Stimulated activated CD4-positive, alpha-beta T cell treated with anti-CD3 and anti-CD28 coated beads, Interleukin-15, amount 100 ng/mL, for 1 hour (primary cell): ENCODE measurements at places on chromosomes 6 and 20.

DNA sequence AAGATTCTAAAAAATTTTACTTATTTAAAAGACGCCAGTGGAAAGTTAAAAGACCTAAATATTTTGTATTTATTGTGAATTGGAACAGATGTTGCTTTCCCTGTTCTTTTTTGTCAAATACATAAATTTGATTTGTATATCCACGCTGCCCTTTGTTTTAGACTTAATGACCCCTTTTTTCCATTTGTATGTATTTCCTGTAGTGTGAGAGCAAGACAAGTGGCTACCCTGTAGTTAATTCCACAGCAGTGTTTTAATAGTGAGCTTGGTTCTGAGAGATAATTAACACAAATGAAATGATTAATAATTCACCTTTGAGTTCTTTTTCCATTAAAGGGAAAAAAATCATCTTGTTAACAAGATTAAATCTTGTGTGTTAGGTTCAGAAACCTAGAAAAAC lies 16.6 kb downstream of the SH3BGRL2 start:
- no peak for DNase-seq

DNA sequence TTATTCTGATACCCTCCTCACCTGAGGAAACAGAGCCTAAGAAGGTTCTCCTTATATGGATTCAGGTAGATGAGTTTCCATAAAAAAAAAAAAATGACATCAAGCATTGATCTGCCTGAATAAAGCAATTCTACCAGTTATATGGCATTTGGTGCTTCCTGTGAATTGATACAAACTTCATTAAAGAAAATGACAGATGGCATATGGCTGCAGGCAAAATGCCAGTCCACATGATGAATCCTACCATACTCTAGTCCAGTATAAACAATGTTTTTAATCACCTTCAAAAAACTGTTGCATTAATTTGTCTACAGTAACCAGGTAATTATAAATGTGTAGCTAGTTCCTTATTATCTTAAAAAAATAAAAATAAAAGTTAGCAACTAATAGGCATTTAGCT lies 559.2 kb upstream of the FLRT3 start:
- no peak for DNase-seq

- DNase-seq: no peak
Measured at GRCh38 chr20:9035126-9035525, 33.8 kb upstream of the PLCB4 start.

GRCh38 chr20:47753576-47754387 lies 31.5 kb downstream of the SULF2 start:
- no peak for DNase-seq

- DNase-seq: no peak
Measured at GRCh38 chr6:161019324-161019839, 27.8 kb downstream of the MAP3K4 start.

DNA sequence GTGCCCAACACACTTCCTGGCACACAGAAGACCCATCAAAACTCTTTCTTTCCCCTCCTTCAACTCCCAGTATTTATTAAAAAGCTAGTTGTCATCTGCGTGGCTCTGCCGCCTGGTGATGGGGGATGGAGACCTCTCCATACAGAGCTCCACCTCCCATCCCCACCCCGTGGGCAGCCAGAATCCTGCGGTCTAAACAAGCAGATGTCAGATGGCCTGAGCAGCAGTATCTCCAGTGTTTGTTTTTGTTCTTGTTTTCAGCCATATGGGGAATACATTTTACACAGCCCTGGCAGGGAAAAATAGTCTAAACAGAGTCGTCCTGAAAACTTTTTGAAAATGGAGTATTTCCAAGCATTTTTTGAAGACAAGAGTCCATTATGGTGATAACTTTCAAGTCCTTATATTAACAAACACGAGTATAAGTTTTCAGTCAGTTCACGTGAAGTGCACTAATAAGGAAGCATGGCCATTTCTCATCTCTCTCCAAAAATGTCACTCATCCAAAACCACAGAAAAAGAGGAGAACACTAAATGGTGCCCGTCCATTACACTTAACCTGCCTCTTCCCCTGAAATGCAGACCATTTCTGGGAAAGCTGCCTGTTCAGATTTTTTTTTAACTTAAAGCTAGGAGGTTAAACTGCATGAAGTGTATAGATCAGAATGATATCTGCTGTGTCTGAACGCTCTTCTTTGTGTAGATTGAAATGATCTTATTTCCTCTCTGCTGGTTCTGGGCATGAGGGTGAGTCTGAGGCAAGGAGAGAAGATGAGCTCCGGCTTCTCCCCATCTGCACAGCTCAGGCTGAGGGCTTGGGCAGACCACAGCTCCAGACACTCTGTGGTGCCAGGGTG lies 91.0 kb downstream of the TCP11 start:
- DNase-seq: no peak

GRCh38 chr6:7541175-7542064 lies at the start of gene DSP:
Gene DSP, plus strand, starts transcription at chr6:7541671. Its CDS starts 245 bp downstream, at chr6:7541916.
- no peak for DNase-seq

DNA sequence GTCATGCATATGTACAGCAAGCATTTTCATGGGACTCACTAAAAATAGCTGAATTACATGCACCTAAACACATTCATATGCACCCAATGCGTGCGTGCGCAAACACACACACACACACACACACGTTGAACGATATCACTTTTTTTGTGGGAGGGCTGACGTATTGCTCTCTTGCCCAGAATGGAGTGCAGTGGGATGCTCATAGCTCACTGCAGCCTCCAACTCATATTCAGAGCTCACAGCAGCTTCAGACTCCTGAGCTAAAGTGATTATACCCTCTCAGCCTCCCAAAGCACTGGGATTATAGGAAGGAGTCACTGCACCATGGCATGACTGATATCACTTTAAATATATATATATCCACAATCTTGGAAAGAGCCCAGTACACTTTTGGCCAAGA lies 620.4 kb upstream of the MANEA start:
- DNase-seq: no peak

DNA sequence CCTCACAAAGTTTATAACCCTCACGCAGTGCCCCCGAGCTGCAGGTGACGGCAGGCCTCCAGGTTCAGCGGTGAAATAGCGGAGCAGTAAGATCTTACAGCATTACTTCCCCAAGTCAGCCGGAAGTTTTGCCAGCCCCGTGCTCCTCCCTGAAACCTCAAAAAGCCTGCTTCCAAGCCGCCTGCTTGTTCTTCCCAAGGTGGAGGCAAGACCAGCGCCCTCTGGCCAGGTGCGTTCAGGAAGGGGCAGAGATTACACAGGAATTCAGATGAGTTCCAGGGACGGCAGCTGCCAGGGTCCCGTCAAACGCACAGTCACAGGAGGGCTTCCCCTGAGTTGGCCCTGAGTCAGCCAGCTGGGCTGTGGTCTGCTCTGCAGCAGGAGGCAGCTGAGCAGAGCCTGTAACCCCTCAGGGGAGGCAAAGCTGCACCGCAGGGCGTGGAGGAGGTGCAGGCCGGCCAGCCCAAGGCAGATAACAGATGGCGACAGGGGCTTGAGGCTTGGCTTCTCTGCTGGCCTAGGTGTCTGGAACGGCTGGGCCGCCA lies 124.1 kb upstream of the RPS6KA2 start:
- DNase-seq: no peak

GRCh38 chr6:128606611-128607010 lies 86.2 kb upstream of the PTPRK start:
- no peak for DNase-seq

- DNase-seq: no peak
Measured at GRCh38 chr20:37977338-37977737, 55.9 kb downstream of the TTI1 start.

- DNase-seq: no peak
Measured at GRCh38 chr6:4682431-4683097, 93.6 kb upstream of the CDYL start.

DNA sequence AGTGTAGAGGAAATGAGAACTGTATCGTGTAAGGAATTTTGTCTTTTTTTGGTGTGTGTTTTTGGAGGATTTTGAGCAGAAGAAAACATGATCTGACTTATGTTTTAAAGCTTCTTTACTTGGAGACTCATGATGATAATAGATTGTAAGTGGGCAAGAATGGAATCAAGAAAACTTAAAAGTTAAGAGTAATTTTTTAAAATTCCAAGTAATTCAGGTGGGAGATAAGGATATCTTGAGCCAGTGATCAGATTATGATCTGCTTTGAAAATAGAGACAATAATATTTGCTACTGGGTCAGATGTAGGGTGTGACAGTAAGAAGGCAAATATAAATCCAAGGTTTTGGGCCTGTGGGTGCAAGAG lies 734 bp downstream of the ZSCAN26 start:
- DNase-seq: no peak

DNA sequence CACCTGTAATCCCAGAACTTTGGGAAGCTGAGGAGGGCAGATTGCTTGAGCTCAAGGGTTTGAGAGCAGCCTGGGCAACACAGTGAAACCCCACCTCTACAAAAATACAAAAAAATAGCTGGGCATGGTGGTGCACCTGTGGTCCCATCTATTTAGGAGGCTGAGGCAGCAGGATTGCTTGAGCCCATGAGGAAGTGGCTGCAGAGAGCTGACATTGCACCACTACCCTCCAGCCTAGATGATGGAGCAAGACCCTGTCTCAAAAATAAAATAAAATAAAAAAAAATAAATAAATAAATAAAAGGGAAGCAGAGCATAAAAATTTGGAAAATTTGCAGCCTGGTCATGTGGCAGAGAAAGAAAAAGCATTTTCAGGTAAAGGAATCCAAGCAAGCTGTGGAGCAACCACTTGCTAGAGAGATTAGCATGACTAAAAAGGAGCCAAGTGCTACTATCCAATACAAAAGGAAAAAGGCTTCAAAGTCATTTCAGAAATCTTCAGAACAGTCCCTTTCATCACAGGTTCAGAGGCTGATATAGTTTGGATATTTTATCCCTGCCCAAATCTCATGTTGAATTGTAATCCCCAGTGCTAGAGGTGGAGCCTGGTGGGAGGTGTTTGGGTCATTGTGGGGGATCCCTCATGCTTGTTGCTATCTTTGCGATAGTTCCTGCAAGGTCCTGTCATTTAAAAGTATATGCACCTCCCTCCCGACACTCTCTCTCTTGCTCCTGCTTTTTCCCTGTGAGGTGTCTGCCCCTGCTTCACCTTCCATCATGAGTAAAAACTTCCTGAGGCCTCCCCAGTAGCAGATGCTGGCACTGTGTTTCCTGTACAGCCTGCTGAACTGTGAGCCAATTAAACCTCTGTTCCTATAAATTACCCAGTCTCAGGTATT lies 11.2 kb upstream of the TTK start:
- DNase-seq: no peak

- no peak for DNase-seq
Measured at GRCh38 chr20:38084425-38084951, 50.9 kb downstream of the RPRD1B start.
